ENCODE measurements at places on chromosomes 2 and 18.

GRCh38 chr2:100658017-100658416, 95.2 kb downstream of the PDCL3 start:
- DNase-seq, result no peak

GRCh38 chr2:2621855-2622254, 290.8 kb upstream of the MYT1L start:
- no peak for DNase-seq

DNA sequence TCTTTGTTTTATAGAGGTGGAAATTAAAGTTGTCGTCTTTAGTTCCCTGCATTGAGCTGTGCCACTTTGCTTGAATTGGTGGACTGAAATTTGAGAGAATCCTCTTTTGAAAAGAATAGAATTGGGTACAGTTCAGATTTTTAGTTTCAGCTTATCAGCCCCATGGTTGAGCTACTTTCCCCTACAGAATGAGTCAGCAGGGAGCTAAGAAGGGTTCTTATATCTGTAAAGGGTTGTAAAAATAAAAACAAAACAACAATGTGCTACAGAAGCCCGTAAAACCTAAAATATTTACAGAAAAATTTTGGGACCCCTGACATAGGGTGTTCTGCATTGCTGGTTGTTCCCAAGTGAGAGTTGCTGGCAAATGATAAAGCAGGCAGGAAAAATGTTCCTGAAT, 12.6 kb downstream of the SLC20A1 start:
- DNase-seq, result no peak

GRCh38 chr18:77405096-77405495, 155.4 kb downstream of the GALR1 start:
- DNase-seq, result no peak

DNA sequence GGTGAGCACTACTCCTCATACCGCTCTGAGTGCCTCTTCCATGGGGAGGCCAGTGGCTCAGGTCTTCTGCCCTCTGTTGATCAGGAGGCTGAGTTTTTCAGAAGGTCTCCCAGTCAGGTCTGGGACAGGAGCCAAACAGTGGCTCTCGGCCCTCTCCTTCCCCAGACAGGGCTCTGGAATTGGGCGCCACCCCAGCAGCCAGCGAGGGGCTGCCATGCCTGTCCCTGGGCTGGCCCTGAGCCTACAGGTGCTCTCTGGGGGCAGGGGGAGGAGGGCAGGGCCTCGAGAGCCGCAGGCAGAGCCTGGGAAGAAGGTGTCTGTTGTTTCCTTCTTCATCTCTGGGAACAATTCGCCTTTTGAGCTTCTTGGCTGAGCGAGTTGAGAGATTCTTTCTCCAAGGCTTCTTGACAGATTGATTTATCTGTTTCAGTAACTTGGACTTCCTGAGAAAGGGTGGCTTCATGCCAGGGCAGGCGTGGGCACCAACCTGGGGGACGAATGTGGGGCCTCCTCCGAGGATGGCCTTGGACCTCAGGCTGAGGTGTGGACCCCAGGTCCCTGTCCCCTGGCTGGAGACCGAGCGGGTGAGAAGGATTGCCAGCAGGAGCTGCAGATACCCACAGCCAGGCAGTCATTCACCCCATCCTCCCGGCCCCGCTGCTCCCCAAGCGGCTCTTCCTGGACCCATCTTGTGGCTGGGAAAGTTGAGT, 64.7 kb upstream of the GLI2 start:
- DNase-seq, result no peak

GRCh38 chr2:84778911-84779690, 101.8 kb downstream of the TRABD2A start:
- no peak for DNase-seq

DNA sequence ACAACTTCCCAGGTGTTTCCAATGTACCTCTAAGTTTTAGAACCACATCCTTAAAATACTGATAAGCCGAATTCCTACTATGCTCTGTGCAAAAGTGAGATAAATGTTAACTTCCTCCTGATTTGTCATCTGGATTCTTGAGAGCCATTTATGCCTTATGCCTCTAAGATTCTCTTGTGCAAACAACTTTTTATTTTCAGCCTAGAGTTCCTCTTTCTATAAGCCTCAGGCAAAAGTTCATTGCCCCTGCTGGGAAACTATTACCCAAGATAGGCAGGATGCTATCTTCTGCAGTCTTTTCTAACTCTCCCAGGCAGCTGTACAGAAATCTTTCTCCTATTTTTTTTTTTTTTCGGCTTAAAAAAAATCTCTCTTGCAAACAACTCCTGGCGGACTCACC, 216.1 kb downstream of the KCNJ3 start:
- no peak for DNase-seq

DNA sequence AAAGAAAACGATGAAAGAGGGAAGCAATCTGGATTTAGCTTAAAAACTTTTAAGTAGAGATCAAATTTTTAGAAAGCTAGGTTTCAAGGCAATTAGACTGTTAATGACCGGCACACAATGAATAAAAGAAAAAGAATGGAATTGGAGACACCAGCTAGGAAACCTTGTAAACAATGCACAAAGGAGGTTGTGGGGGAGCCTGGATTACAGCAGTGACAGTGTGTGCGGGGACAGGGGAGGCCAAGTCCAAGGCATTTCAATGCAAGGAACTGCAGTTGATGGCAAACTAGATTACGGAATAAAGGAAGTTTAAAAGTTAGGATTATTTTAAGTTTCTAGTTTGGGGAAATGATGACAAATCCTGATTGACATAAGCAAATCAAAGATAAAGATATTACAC, 74.5 kb downstream of the DTNB start:
- no peak for DNase-seq

GRCh38 chr2:217413193-217413592, 553.3 kb upstream of the TNP1 start:
- DNase-seq, result no peak

DNA sequence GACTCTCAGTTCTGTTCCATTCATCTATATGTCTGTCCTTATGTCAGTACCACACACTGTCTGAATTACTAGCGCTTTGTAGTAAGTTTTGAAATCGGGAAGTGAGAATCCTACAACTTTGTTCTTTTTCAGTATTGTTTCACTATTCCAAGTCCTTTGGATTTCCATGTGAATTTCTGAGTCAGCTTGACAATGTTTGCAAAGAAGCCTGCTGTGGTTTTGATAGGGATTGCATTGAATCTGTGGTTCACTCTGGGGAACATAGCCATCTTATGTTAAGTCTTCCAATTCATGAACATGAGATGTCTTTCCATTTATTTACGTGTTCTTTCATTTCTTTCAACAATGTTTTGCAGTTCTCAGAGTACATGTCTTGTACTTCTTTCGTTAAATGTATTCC, 15.0 kb downstream of the SLC3A1 start:
- no peak for DNase-seq

DNA sequence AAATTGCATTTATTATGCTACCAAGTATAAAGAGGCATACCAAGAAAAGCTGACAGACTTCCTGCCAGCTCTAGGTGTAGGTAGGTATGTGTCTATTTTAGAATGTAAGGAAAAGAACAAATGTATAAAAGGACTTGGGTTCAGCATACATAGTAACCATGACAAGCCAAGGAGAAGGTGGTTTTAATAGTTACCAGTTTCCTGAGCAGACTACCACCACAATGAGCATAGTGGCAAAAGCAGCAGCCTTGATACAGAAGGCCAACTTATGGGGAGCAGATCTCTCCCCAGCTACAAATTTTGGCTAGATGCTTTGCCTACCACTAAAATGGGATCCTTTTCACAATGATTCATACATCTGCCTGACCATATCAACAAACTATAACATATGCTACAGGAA, 34.5 kb downstream of the METTL8 start:
- DNase-seq, result no peak

DNA sequence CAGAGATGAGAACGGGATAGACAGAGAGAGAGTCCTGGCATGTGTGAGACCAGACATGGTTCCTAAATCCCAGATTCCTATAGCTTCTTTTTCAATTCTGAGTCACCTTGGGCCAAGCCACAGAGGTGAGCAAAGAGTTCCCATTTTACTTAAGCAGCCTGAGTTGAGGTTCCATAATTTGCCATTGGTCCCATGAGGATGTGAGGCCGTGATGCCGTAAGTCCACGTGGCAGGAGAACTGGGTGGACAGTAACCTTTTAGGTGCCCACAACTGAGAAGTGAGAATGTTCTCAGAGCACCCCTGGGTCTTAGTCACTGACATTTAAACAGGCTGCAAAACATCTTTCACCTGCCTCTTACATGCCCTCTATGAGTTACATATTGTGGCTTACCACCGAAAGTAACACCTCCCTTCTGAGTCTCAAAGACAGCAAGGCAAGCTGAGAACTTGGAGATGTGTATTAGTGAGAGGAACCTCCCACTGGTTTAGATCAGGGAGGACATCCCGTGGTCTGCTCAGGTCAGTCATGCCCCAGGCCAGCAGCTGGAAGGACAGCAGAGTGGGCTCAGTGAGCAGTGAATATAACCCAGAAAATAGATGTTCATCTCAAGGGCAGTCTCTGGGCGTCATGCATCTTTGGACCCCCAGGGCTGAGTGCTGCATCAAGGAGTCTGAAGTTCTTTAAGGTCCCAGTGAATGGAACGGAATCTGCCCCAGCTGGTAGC, 127.9 kb upstream of the LGALSL start:
- no peak for DNase-seq

DNA sequence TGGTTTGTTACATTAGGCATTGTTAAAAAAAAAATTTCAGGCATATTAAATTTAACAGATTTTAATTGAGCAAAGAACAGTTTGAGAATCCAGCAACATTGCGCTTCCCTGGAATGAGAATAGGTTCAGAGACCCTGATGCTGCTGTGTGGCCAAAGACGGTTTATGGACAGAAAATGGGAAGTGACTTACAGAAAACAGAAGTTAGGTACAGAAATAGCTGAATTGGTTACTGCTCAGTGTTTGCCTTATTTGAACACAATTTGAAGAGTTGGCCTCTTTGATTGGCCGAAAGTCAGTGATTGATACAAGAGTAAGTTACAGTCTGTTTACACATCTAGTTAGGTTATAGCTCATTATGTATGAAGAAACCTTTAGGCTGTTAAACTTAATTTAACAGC, 6.0 kb upstream of the NEDD4L start:
- no peak for DNase-seq

- no peak for DNase-seq
Observed at GRCh38 chr2:192957425-192957824, 762.7 kb upstream of the TMEFF2 start.

DNA sequence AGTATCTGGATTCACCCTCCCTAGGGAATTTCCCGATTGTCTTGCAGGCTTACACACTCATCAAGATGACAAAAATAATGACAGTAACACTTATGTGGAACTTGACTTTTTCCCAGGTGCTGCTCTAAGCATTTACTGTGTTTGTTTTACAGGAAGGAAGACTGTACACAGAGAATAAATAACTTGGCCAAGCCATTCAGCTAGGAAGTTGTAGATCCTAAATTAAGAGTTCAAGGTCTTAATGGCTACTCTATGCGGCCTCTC, 549 bp upstream of the DPP4 start:
- no peak for DNase-seq

GRCh38 chr2:46964835-46965560, 49.4 kb upstream of the MCFD2 start:
- no peak for DNase-seq

DNA sequence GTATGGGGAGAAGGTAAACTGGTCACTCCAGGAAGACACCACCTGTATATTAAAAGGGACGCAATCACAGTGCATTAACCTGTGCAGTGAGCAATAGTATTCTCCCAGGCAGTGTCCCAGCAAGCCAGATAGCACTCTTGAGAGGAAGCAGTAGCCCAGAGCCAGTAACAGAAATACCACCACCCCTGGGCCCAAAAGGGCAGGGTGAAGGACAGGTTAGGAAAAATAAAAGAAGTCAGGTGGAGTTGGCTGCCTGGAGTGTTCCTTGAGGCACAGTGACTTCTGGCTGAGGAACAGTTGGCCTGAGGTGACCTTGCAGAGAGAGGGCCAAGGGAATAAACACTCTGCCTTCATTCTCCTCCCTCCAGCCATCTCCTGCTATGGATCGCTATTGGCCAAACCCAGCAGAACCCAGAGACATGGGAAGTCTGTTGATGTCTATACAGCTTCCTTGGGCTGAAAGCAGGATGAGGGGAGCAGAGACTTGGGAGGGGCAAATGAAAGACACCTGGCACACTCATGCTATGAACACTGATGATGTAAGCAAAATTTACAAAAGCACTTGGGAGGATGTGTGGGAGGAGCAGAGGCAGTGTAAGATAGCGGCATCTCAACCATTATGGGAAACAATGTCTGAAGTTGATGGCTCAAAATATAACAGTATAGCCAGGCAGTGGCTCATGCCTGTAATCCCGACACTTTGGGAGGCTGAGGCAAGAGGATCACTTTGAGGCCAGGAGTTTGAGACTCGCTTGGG, 7.5 kb downstream of the C18orf32 start:
- DNase-seq, result no peak

DNA sequence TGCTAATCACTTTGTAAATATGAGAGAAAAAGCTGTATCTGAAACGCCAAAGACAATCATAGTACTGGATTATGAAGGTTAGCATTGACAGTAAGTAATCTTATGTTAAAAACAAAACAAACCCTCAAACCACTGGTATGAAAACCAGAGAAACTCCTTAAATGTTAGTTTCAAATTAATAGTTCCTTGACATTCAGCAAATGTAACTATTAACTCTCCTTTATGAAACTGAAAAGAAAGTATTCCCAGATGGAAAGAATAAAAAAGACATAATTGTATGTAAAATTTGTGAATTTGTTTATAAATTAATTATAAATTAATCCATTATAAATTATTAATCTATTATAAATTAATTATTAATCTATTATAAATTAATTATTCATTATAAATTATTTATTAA, 12.3 kb downstream of the FASTKD1 start:
- DNase-seq, result no peak

DNA sequence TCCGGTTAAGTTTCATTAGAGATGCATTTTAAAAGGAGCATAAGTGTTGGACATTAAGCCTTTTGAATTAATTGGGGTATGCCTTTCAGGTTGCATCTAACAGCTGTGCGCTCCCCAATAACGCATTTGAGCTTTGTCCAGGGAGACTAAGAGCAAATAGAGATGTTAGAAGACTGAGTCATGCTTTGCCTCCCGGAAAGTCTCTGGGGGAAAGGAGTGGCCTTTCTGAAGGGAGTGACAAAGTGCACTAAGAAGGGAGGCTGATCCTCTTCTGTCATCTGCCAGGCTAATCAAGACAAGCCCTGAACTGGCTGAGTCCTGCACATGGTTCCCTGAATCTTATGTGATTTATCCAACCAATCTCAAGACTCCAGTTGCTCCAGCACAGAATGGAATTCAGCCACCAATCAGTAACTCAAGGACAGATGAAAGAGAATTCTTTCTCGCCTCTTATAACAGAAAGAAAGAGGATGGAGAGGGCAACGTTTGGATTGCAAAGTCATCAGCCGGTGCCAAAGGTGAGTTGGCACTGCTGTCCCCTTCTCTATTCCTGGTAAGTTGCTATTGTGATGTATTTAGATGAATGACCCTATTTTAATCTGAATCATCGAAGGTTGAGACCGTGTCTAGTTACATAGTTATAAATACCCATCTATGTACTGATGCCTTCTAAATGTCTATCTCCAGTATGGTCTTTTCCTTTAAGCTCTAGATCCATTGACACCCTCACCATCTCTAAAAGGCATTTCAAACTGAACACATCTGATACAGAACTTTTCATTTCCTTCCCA, 12.1 kb downstream of the TTL start:
- no peak for DNase-seq

GRCh38 chr2:64376926-64377325, 77.0 kb upstream of the LGALSL start:
- no peak for DNase-seq

GRCh38 chr18:73752546-73752945, 395.1 kb downstream of the FBXO15 start:
- no peak for DNase-seq

GRCh38 chr2:175468431-175469098, 287.1 kb upstream of the ATP5MC3 start:
- DNase-seq, result no peak
